ENCODE measurements at places on chromosomes 6 and 20. TPM values are rescaled to one million over a fixed set of nuclear protein-coding genes. Genes with fewer than 3 reads are reported as not detected.

GRCh38 chr20:40650707-40651106 is 38.3 kb downstream of the MAFB start:
- ATAC-seq = no peak

GRCh38 chr6:141783585-141783984 is 349.1 kb upstream of the GJE1 start:
- ATAC-seq = no peak

DNA sequence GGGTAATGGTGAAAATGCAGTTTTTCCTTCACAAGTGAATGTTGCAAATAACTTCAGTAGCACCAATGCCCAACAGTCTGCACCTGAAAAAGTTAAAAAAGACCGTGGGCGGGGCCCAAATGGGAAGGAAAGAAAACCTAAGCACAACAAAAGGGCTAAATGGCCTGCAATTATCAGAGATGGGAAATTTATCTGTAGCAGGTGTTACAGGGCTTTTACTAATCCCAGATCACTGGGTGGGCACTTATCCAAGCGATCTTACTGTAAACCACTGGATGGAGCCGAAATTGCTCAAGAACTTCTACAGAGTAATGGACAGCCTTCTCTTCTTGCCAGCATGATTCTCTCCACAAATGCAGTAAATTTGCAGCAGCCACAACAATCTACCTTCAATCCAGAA is 64.8 kb upstream of the SMIM8 start:
- no peak for ATAC-seq

GRCh38 chr6:22146678-22146930 is 150.2 kb downstream of the PRL start:
- no peak for ATAC-seq

DNA sequence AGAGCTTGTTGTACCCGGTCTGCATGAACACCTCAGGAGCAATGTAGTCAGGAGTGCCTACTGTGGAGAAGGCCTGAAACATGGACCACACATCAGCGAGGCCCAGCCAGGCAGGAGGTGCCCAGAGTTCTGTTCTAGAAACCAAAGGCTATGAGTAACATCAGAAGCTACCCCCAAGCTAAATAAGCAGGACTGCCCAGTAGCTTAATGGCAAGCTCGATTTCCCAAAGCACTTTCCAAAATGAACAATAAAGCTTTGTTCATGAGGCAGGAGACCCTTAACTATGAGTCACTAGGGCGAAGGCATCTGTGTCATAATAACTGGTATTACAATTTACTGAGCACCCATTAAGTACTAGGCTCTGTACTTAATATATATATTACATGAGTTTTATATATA is 47.4 kb downstream of the STK38 start:
- peak; percentile 48 for ATAC-seq

DNA sequence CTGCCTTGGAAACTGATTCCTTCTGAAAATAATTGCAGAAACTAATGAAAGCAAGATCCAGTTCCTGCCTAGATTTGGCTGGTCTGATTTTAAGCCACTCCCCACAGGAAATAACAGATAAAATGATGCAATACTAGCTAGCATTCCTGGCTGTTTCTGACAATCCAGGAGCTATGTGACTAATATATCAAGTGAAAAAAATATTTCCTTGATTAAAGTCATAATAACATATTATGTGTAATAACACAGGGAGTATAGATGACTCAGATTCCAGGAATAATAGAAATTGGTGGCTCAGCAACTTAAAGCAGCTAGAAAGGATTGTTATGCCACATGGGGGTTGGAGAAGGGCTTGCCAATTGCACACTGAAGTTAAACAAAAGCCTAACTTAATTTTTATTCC is 182.7 kb upstream of the SALL4 start:
- ATAC-seq = peak; percentile 97

DNA sequence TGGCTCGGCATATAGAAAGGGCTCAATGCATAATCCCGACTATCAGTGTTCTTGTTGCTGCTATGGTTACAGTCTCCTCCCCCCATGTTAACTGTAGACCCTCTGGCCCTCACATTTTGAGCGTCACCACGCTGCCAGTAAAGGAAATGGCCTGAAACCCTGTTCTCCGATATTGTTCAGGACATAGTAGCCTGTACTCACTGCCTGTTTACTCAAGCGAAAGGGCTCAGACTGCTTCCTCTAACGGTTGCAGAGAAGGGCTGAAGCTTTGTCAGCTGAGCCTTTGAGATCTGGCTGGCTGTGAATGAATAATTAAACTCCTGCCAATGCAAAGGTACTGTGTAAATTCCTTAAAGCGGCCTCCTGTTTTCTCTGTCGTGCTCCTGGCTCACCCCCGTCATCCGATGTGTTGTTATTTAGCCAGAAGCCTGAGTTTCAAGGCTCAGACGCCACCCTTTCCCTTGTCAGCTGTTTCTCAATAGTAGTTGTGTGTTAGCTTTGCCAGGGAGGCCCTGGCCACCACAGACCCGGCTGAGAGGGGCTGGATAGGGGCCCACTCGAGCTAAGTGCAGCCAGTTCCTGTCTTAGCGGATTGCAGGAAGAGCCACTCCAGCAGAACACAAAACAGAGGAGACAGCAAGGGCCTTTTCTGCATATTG is 31.2 kb upstream of the RALGAPA2 start:
- ATAC-seq = peak; percentile 63

DNA sequence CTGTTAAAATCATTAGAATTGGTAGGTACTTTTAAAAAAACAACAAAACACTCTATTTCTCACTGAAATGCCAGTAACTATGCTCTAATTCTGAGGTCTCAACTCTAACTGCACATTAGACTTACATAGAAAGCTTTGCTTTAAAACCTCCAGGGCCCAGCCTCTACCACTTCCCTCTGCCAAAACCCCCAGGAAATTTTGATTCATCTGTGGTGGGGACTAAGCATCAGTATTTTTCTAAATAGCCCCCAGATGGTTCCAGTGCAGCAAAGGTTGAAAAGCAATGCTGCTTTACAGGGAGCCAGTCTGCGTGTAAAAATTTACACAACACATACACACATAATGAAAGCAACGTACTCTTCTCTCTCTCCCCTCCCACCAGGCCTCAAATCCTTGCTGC is 3.8 kb downstream of the TBC1D32 start:
- no peak for ATAC-seq

- no peak for ATAC-seq
These were observed 2.8 kb downstream of the ACSS1 start for GRCh38 chr20:25054995-25055629.

GRCh38 chr20:1945134-1945618 is 48.7 kb downstream of the PDYN start:
- no peak for ATAC-seq

DNA sequence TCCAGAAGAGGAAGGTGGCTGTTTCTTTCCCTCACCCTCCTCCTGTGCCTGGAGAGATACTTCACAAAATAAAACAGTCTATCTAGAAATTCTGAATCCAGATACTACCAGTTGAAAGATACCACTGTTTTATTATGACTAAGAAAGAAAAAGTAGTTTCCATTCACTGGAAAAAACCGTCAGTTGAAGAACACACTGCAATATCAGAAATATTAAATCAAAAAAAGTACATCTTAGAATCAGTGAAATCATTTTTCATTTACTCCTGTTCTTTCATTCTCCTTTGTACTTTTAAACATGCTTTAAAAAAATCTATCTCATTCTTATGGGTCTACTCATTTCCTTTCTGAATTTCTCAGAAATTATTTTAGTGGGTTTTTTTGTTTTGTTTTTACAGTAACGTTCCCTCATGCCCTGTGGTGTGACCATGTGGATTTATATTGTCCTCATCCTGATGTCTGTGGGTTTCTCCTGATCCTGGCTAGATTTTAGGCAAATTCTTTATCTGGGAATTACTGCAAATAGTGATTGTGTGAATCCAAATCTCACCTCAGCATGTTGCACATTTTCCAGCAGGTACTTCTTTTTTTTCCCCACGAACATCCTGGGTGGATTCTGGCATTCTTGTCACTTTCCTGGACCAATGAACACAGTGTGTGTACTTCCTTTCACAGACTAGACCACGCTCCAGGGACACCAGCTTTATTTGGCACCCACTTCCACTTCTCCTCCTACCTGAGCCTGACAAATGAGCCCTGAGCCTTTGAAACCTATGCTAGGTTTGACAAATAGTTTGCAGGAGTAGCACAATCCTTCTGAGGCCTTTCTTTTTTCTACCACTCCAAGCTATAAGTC is 114.0 kb upstream of the LAMP5 start:
- no peak for ATAC-seq

- ATAC-seq = no peak
These were observed 63.0 kb downstream of the ITCH start for GRCh38 chr20:34426026-34426425.

- ATAC-seq = no peak
These were observed 95.3 kb downstream of the TTLL2 start for GRCh38 chr6:167420177-167420576.

- peak; percentile 13 for ATAC-seq
These were observed 167.4 kb downstream of the SASH1 start for GRCh38 chr6:148509800-148510581.

GRCh38 chr6:162907876-162908481 is 180.2 kb downstream of the PACRG start:
- ATAC-seq = no peak

GRCh38 chr6:152094992-152095592 is 287.6 kb downstream of the ESR1 start:
- ATAC-seq = peak; percentile 99

- peak; percentile 71 for ATAC-seq
These were observed 8.5 kb downstream of the TMEM242 start for GRCh38 chr6:157314705-157315321.

DNA sequence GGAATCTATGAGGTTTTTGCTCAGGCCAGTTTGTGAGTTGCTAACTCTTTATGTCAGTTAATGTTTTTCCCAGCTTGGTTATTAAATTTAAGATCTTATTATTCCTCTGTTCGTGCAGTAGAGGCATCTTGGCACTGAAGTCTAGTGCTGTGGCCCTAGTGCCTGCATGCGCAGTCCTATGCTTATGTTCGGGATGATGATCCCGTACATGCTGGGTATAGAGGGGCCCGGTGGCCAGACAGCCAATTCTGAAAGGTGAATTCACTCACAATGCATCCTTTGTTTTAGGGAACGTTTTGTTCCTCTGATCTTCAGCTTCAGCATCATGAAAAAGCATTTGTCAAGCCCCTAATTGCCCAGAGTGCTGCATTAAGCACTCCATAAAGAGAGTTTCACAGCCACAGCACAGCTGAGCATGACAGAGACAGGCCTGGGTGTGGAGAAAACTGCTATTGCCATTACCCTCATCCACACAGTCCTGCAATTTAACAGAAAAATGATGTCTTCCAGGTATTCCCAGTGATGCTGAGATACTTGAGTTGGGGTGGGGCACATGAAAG is 39.8 kb upstream of the BACH2 start:
- no peak for ATAC-seq

The ARHGAP40 gene
- total RNA-seq = 10.3 TPM

The CDH4 gene
- not detected for total RNA-seq

The ERGIC3 gene
- 168 TPM for total RNA-seq

The BICRAL gene
- 6.1 TPM for total RNA-seq

The CST4 gene
- total RNA-seq = not detected

The IL20RA gene
- total RNA-seq = 13.3 TPM

The MEI4 gene
- not detected for total RNA-seq

The COL9A1 gene
- total RNA-seq = not detected

Data from esophagus mucosa (tissue), 1 donor.